ENCODE measurements at places on chromosomes 1 and 21.

DNA sequence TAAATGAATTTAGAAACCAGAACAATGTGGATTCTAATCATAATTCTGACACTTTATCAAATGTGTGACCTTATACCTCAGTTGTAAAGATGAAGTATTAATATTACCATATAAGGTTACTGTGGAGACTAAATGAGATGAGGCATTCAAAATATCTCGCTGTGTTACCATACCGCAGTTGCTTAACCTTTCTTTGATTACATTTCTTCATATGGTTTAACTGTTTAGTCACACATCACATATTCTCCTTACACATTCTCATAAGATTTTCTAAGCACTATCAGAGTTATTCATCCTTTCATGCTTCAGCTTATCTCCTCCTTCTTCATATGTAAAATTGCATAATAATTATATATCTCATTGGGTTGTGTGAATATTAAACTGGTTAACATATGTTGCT is 88.9 kb downstream of the LRRC53 start:
- no peak for DNase-seq

DNA sequence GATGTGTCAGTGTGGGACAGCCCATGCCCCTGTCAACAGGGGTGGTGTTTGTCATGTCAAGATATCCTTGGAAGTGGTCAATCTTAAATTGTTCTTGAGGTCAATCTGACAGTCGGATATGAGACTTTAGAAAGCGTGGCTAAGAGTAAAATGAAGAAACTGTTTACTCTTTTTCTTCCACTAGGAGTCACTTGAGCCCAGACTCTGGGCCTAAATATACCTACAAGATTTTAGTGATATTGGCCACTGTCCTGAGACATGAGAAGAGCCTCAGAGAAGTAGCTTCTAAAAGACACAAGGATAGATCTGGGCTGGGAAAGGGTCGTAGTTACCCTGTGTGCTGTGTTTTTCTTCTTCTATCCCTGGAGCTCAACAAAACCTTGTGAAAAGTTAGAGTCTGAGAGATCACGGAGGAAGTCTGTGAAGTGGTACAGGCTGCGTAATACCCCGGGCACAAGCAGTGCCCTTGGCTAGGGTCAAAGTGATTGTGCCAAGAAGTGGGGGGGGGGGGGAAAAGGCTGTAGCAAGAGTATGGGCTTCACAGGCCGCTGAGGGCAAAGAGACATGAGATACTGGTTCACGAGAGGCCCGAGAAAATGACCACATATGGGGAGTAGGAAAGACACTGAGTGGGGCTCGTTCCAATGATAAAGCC is 355.2 kb upstream of the GREM2 start:
- DNase-seq = no peak

DNA sequence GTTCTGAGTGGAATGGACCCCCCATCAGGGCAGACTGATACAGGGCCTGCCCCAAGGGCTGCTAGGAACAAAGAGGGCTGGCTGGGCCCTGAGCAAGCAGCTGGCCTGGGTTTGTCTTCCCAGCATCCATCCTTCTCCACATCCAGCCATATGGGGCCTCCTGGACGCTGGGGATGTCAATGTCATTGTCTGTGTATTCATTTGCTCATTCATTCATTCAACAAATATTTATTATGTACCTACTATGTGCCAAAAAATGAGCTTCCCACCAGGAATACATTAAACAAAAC is 15.6 kb upstream of the ECE1 start:
- no peak for DNase-seq

- no peak for DNase-seq
These were observed 5.9 kb downstream of the KAZN start for GRCh38 chr1:14604414-14604813.

DNA sequence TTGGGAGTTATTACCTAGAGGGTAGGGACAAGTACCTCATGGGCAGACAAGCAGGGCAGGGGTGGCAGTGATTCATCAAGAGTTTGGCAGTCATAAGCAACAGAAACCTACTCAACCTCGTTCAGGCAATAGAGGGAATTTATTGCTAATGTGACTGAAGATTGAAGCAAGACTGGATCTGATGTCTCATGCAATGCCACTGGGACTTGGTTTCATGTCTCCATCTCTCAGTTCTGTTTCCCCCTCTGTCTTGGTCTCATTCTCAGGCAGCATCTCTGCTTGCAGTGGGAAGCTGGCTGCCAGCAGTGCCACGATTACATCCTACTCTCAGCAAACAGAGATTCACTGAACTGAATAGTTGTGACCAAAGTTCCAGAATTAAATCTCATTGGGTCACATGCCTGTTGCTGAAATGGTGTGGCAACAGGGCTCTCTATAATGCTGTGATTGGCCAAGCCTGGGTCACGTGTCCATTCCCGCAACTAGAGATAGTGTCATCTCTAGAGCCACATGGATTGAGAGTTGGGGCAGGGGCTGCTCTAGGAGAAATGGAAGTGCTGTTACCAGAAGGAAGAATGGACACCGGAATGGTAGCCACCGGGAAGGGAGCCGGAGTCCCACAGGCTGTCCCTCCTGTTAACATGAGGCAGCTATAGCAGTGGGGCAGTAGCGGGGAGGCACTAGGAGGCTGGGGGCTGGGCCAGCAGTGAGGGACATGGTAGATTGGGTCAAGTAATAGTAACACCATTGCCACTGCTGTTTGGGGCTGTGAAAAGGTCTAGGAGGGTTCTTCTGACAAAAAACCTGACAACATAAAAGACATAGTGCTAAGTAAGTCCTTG is 3.9 kb upstream of the CDC42 start:
- DNase-seq = no peak

DNA sequence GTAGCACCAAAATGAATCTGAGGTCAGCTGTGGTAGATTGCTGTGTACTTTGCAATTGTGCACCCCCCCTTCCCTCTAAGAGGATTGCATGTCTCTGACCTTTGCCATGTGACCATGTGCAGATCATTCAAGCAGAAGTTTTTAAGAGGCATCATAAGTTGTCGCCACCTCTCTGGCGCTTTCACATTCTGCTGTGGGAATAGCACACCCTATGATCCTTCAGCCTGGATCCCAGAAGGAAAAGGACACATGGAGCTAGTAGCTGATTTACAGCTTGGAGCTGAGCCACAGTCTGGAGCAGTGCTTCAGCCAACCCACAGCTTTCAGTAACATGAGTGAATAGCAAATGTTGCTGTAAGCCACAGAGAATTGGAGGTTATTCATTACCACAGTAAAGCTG is 158.5 kb downstream of the TSEN15 start:
- no peak for DNase-seq

- DNase-seq = no peak
These were observed 18.2 kb downstream of the RRP15 start for GRCh38 chr1:218303176-218303879.

DNA sequence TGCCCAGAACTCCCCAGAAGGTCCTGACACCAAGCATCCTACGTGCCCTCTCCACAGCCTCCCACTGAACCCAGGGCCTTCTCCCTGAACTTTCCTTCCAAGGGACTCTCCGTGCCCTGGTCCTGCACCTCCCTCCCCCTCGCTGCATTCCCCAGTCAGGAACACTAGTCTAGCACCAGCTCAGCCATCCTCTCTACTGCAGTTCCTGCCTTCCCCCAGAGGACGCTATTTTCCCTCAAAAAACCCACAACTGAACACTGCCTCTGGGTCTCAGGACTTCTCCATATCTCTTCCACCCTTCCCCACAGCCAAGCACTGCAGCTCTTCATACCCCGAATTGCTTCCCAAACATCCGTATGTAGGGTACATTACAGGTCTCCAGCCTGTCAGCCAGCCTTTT is 12.6 kb upstream of the ARTN start:
- DNase-seq = no peak

GRCh38 chr1:236522937-236523703 is 662 bp upstream of the LGALS8 start:
- DNase-seq = no peak

- no peak for DNase-seq
These were observed 109.2 kb downstream of the TTLL7 start for GRCh38 chr1:83889707-83890106.

DNA sequence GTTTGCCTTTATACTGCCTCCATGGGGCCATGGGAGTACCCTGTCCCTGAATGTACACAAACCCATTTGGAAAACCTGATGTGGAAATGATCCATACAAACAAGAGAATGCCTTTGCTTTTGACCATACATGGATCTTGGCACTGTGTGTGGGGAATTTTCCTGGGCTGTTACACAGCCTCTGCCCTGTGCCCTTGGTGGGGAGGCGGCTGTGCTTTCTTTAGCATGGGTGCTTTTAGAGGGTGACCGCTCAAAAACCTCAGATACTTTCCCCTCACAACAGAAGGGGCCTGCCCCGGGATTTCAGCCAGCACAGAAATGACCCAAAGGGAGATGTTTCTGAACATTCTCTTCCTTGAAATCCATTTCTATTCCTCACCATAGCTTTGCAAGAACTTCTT is 194.8 kb downstream of the LMO4 start:
- DNase-seq = no peak

- no peak for DNase-seq
These were observed 10.7 kb downstream of the CLCNKA start for GRCh38 chr1:16032388-16033102.

- no peak for DNase-seq
These were observed 66.8 kb downstream of the DNAH14 start for GRCh38 chr1:224996266-224996665.

GRCh38 chr1:25083481-25084345 is 148.6 kb downstream of the SYF2 start:
- no peak for DNase-seq

- no peak for DNase-seq
These were observed 4.9 kb downstream of the HAO2 start for GRCh38 chr1:119373465-119373864.

DNA sequence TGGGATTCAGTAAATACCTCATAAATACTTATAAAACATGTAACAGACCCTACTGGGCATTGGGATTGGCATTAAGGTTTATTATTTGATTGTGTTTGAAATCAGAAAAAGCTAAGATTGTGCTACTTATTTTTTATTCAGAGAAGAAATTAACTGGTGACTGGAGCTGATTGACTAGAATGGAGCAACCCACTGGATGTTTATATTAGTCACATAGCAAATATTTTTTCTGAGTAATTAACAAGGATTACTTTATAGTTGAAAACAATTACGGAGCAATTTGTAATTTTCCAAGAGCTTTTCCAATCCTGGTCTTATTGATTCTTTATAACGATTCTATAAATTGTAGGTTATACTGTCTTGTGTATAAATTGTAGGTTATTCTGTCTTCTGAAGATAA is 208.7 kb downstream of the HLX start:
- no peak for DNase-seq

DNA sequence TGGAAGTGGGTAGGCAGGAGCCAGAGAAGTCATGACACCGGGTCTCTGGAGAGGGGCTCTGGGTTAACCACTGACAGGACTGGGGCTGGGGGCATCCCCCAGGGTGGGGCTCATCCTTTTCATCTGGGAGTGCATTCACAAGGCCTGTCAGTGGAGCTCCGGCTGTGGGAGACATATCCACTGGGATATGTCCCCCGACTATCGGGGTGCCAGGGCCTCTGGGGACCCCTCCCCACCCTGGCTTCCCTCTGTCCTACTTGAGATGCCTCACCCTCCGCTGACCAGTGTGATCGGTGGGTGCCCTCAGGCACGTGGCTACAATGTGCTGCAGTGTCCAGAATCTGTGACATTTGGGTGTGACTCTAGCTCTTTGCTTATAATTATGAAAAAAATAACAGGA is 92.3 kb upstream of the CD34 start:
- no peak for DNase-seq

DNA sequence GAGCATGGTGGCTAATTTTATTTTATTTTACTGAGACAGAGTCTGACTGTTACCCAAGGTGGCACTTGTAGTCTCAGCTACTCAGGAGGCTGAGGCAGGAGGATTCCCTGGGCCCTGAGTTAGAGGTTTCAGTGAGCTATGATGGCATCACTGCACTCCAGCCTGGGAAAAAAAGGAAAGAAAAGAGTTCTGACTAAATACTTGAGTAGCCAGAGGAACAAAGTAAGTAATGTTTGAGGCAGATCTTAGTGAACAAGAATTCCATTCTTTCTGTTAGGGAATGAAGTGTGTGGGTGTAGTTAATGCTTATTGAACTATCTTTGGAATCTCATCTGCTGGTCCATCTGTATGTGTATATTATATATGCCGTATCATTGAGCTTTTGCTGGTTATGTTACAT is 13.1 kb upstream of the EVI5 start:
- no peak for DNase-seq

- no peak for DNase-seq
These were observed at the start of gene ELOA for GRCh38 chr1:23743287-23744152. TSS of gene ELOA (plus strand) at chr1:23743471. CDS start at chr1:23743504, 33 bp downstream.

GRCh38 chr1:7385471-7386225 is 385.4 kb upstream of the VAMP3 start:
- no peak for DNase-seq

- no peak for DNase-seq
These were observed 313.1 kb upstream of the DAB1 start for GRCh38 chr1:57736940-57737339.

DNA sequence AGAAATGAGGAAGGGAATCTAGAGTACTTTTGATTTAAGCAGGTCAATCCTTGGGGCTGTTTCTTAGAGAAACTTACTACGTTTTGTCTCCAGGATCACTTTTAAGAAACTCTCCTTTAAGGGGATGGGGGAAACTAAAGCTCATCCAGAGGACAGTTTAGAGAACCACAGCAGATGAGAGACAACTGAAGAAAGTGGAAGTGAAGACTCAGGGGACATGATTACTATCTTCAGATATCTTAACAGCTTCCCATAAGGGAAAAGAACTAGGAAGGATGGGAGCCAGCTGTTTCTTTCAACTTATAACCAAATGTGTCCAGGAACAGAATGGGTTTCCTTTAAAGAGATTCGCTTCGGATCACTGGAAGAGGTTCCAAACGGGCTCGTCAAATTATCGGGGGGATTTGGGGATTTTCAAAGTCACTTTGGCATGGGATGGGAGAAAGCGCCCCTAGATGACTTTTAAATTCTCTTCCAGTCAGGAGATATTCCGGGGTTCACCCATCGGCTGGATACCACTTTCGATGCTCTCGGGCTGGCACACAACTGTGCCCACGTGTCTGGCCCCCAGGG is 1.2 kb downstream of the SCMH1 start:
- DNase-seq = no peak

- no peak for DNase-seq
These were observed 12.2 kb downstream of the SH3BP5L start for GRCh38 chr1:248813546-248813945.

GRCh38 chr21:28516991-28517592 is 475.6 kb downstream of the LTN1 start:
- no peak for DNase-seq

DNA sequence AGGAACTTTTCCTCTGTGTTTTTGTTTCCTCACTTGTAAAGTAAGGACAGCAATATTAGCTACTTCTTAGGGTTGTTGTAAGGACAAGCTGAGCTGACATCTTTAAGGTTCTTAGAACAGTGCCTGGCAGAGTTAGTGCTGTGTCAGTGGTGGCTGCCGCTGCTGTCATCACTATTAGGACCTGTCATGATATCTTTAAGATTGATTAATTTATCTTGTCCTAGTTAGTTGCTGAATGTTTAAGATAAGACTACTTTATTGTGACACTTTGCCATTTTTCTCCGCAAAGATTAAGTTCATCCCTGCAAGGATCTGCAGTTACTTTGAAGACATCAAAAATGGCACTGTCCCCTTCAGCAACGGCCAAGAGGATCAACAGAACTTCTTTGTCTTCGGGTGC is 40.1 kb upstream of the GPR88 start:
- DNase-seq = no peak
